NCI-H1105 treated with DMSO at 0.1 percent for 48 hours (cell line): ENCODE measurements at places on chromosomes 5 and 9.

DNA sequence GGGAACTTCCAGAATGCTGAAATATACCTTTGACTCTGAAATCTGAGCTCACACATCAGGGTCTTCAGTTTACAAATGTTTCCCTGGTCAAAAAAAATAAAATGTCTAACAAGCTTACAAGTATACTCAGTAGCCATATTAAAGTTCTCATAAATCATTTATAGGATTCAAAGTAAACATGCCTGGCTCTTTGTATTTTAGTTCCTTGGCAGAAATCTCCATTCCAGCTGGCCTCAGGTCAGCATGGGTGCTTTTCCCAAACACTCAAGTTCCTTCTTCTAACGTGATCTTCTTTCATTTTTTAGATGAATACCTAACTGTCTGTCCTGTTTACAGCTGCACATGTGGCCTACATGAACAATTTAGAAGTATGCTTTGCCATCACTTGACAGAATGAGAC is 263.2 kb downstream of the GAS1 start:
- DNase-seq = peak; percentile 12

- no peak for DNase-seq
Observed at GRCh38 chr9:79041266-79041665, 530.5 kb upstream of the TLE4 start.

DNA sequence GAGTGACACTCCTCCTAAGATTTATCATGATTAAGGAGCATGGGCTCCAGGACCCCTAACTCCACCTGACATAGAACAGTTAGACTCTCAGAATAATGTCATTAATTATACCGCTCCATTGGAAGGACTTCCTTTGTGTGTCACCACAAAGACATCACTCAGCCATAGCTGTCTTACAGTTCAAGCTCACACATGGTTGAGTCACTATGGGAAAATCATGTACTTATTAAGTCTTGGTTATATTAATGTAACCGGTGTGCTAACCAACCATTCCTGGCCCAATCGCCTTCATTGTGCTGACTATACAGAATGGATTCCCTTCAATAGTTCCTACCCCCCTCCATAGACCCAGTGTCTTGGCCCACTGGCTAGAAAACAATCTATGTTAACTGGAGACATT is 10.9 kb upstream of the MCCC2 start:
- DNase-seq = no peak

DNA sequence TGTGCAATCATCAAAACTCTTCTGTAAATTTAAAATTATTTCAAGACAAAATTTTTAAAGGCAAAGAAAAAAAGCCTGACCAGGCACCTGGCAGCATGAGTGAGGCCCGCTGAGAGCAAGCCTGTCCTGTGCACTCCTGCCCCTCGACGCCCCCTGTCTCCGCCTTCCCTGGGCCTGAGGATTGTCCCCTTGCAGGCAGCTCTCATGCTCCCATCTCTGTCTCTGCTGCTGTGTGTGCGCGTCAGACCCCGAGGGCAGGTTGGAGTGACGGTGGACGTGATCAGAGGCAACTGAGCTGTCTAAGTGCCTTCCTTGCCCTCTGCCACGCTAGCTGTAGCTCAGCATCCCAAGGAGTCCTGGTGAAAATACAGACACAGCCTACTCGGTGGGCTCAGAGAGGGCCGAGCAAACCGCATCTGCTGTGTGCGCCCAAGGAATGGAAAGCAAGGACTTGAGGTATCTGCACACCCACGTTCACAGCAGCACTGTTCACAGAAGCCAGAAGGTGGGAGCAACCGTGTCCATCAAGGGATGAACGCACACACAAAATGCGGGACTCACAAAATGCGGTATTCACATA is 65.5 kb downstream of the SECISBP2 start:
- no peak for DNase-seq
